ENCODE measurements at places on chromosomes 11 and 22.

GRCh38 chr22:26552466-26552865 lies 37.5 kb downstream of the TPST2 start:
- DNase-seq = no peak

- DNase-seq = no peak
These were observed 469.9 kb downstream of the MN1 start for GRCh38 chr22:27331526-27332281.

- DNase-seq = no peak
These were observed 61.8 kb downstream of the CTTN start for GRCh38 chr11:70460111-70460510.

DNA sequence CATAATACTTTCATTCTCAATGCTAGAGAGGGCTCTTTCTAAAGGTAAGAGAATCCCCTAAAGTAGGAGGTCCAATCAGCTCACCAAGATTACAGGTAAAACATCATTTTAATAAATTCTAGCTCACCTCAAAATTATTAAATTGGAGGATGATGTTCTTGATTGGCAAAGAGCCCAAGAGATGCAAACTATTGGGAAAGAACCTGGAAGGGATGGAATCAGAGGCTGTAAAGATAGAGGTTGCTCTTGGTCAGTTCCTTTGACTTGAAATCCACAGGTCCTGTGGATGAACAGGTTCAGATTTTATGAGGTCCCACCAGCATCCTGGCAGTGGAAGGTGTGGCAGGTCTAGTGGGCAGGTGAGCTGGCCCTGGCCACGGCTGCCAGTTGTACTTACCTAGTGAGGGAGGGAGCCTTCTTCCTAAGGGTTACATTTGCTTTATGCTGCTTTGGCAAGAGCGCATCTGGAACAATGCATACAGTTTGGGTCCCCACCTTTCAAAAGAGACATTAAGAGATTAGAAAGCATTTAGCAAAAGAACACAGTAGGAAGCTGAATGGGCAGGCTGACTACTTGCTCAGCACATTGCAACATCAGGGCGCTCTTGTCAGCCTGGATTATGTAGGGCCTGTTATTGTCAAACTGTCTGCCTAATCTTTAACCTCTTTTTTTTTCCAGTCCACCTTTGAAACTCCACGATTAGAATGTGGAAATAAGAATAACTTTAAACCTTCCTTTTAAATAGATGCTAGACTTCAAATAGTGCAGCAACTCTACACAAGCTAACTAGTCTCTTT lies 97.0 kb downstream of the RDX start:
- no peak for DNase-seq

- DNase-seq = no peak
These were observed 1342.2 kb downstream of the BRD1 start for GRCh38 chr22:48485149-48486133.

DNA sequence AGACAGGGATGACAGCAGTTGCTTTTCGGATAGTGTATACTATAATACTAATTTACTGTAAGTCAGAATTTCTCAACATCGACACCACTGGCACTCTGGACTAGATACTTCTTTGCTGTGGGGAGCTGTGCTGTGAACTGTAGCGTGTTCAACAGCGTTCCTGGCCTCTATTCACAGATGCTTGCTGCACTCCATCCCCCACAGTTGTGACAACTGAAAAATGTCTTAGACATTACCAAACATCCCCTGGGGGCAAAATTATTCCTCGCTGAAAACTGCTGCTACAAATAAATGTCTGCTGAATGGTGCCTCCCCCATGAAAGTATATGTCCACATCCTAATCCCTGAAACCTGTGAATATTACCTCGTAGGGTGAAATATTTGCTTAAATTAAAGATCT lies 7.5 kb upstream of the SLC15A3 start:
- DNase-seq = no peak

- DNase-seq = no peak
These were observed 8.4 kb downstream of the PPME1 start for GRCh38 chr11:74179234-74180052.

GRCh38 chr22:37741312-37741795 lies 44.5 kb downstream of the TRIOBP start:
- no peak for DNase-seq

DNA sequence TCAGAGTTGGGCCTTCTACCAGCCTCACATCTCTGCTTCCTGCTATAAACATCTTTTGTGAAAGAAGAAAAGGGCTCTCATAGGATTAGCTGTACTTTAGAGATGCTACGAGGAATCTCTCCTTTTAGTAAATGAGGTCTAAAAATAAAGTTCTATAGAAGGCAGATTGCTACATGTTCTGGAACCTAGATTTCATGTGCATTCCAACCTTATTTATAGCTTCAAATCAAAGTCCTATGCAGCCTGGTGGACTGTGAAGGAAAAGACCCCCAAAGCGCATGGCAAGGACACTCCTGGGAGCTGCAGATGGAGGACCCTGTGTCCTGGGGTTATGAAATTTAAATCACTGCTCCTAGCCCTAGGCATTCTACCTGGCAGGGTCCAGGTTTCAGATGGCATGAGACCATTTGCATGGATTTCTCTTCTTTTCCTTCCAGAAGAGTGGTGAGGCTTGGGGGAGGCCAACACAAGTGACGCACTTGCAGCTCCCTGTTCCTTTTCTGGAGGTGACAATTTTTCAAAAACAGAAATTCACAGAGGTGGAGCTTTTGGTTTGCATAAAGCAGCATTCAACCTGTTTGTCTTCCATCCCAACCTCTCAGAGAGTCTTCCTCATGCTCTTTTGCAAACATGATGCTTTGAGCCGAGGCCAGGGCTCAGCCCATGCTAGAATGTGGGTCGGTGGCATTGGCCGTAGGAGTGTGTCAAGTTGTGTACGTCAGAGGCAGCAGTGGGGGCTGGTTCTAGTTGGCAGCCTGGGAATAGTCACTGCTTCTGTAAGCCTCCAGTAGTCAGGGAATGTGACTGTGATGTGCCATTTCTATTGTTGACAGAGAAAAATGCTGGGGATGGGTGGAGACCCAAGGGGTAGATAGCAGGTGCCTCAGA lies 6.3 kb downstream of the CRY2 start:
- DNase-seq = no peak

- DNase-seq = no peak
These were observed 3.3 kb downstream of the REXO2 start for GRCh38 chr11:114442536-114442935.

GRCh38 chr11:69159150-69159852 lies 3.6 kb downstream of the SMIM38 start:
- DNase-seq = no peak

DNA sequence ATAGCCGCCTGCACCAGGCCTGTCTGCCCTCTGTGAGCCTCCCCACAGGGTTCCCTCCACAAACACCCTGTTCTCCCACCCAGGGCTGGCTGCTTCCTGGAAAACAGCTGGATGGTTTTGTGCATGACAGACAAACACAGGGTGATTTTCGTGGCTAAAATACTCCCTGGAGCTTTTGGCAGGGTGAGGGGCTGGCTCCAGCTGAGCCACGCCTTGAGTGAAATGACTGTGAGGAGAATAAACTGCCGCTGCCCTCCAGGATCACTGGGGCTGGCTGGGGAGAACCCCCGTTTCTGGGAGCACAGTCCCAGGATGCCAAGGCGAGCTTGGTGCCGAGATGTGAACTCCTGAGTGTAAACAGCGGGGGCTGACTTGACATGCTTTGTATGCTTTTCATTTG lies 20.3 kb upstream of the PPP6R3 start:
- DNase-seq = no peak

GRCh38 chr22:19172213-19173046 lies 6.1 kb downstream of the SLC25A1 start:
- DNase-seq = no peak

DNA sequence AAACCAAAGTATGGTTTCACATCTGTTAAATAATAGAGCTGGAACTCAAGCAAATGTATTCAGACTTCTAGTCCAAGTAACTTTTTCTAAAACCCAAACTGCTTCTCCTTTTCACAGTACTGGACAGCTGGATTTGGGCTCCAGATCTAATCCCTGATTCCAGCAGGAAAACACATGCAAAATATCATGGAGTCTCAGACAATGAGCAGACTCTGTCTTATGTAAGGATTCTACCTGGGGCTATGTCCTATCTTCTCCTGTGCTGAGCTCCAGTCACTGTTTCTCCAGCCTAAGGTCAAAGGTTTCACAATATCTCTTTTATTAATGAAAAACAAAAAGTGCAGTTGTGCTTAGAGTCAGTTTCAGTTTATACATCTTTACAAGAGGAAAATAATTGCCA lies 83.2 kb upstream of the EED start:
- DNase-seq = no peak

DNA sequence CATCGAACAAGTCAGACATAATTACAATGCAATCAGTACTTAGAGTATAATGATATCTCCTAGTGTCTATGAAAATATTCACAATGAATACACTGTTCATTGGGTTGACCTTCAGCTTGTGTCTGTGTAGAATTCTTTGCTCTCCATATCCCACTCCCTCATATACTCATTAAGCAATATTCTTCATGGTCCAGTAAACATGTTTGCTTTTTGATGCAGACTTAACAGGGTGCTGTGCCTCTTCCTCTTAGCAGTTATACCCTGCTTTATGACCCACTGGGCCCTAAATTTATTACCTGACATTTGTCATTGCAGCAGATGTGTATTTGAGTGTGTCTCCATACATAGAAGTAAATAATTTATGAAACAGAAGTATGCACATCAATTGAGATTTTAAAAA lies 352.5 kb upstream of the CCDC179 start:
- DNase-seq = no peak

- no peak for DNase-seq
These were observed 772.0 kb downstream of the ETS1 start for GRCh38 chr11:127815331-127815730.

- DNase-seq = no peak
These were observed 26.2 kb downstream of the SUSD2 start for GRCh38 chr22:24207264-24208011.

DNA sequence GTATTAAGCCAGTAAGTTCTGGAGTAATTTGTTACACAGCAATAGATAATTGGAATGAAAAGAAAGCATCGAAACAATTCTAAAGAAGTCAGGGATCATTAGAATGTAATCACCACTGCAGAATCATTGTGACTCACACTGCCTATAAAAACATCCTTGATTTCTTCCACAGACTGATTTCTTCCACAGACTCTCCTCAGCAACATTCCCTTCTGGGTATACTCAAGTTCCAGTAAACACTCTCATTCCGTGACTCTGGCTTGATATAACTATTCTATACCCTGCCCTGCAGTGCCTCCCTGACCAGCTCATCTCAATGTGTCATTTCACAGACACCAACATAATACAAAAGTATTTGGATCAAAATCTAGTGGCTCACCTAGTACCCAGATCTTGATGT lies 120.5 kb downstream of the BBOX1 start:
- no peak for DNase-seq

- DNase-seq = no peak
These were observed 7.9 kb downstream of the ABTB2 start for GRCh38 chr11:34349882-34350281.

DNA sequence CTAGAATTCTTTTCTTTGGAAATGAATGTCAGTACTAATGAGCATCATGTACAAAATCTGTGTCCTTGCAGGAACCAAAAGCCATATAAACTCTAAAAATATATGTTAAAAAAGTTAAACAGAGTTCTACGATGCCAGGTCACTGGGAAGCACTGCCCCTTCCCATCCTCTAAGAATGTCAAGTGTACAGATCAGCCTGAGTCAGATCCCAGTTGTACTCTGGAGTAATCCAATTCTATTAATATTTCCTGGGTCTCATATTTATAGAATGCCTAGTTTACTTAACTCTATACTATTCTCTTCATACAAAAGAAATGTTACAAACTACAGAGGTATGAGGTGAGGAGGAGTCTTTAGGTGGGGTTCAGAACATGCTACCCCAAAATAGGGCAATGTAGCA lies 460.1 kb downstream of the DLG2 start:
- DNase-seq = no peak

GRCh38 chr22:38756711-38757463 lies 1.1 kb upstream of the SUN2 start:
- DNase-seq = no peak

GRCh38 chr11:17992916-17993315 lies 19.9 kb downstream of the SERGEF start:
- DNase-seq = no peak

- DNase-seq = no peak
These were observed 114.0 kb upstream of the PLET1 start for GRCh38 chr11:112374486-112375140.

GRCh38 chr11:116787786-116788486 lies at the start of gene ZPR1:
TSS of gene ZPR1 (minus strand) at chr11:116788023. CDS start at chr11:116787990, 33 bp downstream.
- peak; percentile 74 for DNase-seq

GRCh38 chr11:1762537-1763302 lies 1.0 kb downstream of the CTSD start:
- DNase-seq = no peak

DNA sequence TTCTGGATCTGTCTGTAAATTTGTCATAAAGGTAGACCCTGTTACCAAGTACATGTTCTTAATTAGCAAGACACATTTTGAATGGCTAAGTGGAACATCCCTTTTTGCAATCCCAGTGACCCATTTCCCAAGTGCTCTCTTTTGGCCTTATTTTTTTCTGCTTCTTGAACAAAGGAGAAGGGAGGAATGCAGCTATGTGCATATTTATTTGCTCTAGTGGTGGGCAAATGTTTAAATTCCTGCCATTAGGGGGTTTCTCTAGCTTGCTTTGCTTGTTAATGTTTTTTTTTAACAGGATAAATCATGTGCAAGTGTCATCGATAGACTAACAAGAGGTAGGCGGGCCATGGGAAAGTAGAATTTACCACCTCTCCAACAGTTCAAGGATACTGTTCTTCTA lies 135.7 kb downstream of the COMMD9 start:
- no peak for DNase-seq

DNA sequence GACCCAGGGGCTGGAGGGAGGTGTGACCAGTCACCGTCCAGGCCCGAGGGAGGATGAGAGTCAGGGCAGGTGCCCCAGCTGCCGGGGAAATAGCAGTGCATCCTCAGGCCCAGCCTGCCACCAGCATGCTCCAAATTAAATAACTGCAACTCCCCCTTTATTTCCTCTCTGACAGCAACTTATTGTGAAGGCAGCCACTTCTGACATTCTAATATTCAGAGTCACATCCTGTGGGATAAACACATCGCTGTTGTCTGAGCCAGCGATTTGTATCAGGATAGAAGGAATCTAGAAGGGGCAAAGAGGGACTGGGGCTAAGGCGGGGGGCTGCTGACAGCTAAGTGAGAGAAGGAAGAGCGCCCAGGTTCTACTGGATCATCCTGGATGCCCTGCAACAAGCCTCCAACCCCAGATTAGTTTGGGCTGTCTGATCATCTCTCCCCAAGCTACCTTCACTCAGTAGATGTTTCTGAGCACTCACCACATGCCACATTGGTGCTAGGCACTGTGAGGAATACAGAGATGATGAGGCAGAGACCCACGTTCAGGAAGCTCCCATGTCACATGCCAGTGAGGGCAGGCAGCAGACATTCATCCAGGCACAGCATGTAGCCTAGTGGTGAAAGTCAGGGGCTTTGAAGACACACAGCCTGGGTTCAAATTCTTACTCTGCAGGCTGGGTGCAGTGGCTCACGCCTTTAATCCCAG lies 214.1 kb downstream of the BUD13 start:
- DNase-seq = no peak

- DNase-seq = no peak
These were observed 2.8 kb upstream of the GRAMD4 start for GRCh38 chr22:46617207-46617985.

- no peak for DNase-seq
These were observed 171.3 kb upstream of the TMEM45B start for GRCh38 chr11:129644326-129644725.

- DNase-seq = no peak
These were observed 84.1 kb downstream of the WNT7B start for GRCh38 chr22:45892681-45893461.
